Mammary epithelial cell (primary cell): ENCODE measurements at places on chromosomes 2 and 18. TPM values are rescaled to one million over a fixed set of nuclear protein-coding genes. Genes with fewer than 3 reads are reported as not detected.

Gene SLC19A3
- polyA plus RNA-seq: 0.08 TPM

Gene CTNNA2
- not detected for polyA plus RNA-seq

Gene STK11IP
- polyA plus RNA-seq: 12.4 TPM

DNA sequence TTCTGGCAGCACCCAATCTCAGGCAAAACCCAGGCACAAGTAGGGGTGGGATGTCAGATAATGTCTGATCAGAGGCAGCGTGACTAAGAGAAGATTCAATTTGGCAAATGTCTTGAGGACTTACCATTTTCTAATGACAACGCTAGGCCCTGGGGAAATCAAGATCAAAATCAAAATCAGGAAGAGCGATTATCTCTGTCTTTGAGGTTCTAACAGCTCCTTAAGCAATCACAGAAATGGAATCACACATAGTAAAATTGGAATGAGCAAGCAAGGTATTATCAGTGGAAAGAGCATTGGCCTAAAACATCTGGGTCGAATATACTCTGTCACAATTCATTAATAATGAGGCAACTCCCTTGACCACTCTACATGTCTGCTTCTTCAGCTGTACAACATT lies 8.6 kb upstream of the SERPINB2 start:
- no peak for DNase-seq

- DNase-seq: peak; percentile 96
Measured at GRCh38 chr2:30234180-30234971, 3.0 kb downstream of the LBH start.

- no peak for DNase-seq
Measured at GRCh38 chr18:59664329-59664728, 32.9 kb downstream of the CCBE1 start.
